Choroid plexus epithelial cell (primary cell): ENCODE measurements at places on chromosomes 6 and 20.

DNA sequence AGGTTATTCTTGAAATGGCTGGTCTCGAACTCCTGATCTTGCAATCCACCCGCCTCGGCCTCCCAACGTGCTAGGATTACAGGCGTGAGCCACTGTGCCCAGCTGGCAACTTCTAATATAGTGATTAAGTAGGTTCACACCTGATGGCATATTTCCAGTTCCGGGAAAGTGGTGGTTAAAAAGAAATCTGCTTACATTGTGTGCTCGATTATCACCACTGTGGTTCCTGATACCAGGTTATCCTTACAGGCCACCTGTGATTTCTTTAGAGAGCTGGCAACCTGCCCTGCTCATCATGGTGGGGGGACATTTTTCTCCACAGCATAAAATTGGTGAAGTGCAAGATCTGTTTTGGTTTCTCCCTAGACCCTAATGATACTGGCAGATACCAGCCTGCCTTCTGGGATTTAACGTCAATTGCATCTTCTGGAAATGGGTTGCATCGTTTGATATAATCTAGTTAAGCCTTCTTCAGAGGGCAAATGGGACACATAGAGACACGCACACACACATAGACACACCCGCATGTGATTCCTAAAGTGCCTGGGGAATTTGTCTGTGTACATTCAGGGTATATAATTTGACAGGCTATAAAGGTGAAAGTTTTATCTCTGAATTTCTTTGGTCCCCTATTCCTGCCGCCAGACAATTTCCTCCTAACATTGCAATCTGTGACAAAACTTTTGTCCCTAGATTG, 49.7 kb upstream of the CITED2 start:
- DNase-seq: no peak

- DNase-seq: no peak
Observed at GRCh38 chr20:23774081-23774480, 23.3 kb upstream of the CST1 start.

- peak; percentile 66 for DNase-seq
Observed at GRCh38 chr6:157528931-157529653, 148.1 kb downstream of the ZDHHC14 start.

- DNase-seq: no peak
Observed at GRCh38 chr6:150575836-150576235, 23.8 kb upstream of the PLEKHG1 start.

DNA sequence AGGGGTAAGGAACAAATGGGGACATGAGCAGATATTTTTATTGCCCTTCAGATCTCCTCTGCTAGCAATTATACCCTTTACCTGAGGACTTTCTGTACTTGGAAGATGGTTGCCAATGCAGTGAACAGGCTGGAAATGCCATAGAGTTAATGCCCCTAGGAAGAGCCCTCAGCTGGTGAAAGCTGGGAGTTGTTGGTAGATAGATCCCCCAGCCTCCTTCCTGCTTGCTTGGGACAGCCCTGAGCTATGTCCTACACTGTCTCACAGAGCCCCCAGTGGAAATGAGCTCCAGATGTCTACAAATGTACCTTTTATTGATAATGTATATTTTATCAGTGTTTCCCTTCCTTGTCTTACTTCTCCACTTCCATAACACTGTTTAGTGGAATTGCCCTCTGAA, 87.6 kb upstream of the PAK5 start:
- DNase-seq: no peak

GRCh38 chr6:166721576-166721975, 94.5 kb upstream of the RPS6KA2 start:
- DNase-seq: no peak

DNA sequence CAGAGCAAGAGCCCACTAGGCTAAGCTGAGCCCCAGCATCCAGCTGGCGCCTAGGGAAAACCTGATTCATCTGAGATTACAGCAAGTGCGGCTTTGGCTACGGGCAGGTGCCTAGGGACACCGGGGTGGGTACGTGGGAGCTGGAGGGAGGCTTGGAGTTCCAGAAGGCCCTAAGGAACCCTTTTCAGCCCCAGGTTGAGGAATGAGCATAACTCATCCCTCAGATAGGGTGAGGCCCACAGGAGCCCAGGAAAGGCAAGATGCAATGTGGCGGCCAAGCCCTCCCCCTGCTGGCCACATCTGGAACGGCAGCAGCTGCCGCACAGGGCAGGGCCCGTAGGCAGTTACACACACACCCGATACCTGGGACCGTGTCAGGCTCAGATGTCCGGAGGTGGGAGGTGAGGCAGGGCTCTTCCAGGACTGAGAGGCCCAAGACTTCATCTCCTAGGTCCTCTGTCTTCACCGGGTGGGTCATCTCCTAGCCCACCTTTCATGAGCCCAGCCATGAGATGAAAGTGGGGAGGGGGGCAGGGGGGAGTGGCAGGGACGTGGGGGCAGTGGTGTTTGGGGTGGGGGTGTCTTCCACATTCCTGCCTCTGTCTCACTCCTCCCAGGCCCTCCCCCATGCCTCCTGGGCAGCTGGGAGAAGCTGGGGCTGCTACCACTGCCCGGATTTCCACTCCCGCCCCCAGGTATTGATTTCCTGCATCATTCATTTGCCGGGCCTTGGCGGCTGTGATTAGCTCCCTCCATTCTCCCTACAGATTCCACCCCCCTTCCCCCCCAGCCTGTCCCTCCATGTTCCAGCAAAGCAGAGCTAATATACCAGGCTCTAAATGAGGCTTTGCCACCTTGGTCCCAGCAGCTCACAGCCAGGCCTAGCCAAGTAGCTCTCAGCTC, 5.5 kb downstream of the MDGA1 start:
- peak; percentile 69 for DNase-seq

- no peak for DNase-seq
Observed at GRCh38 chr6:45880159-45880558, 135.5 kb downstream of the CLIC5 start.

GRCh38 chr6:142551274-142551811, 249.5 kb downstream of the ADGRG6 start:
- DNase-seq: peak; percentile 11

- no peak for DNase-seq
Observed at GRCh38 chr6:65979120-65979519, 272.1 kb upstream of the EYS start.

- peak; percentile 96 for DNase-seq
Observed at GRCh38 chr20:11432407-11432806, 485.3 kb upstream of the BTBD3 start.

DNA sequence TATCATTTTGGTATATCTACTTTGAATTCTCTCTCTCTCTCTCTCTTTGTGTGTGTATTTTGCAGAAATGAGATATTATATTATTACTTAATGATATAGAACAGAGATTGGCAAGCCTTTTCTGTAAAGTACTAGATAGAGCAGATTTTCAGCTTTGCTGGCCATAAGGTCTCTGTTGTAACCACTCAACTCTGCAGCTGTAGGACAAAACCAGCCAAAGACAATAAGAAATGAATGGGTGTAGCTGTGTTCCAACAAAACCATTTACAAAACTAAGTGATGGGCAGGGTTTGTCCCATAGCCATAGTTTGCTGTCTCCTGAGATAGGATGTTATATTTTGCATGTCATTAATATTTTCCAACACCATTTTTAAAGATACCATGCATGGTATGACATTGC, 91.2 kb upstream of the TSHZ2 start:
- DNase-seq: no peak

- DNase-seq: peak; percentile 66
Observed at GRCh38 chr6:7124636-7125035, 16.9 kb downstream of the RREB1 start.

DNA sequence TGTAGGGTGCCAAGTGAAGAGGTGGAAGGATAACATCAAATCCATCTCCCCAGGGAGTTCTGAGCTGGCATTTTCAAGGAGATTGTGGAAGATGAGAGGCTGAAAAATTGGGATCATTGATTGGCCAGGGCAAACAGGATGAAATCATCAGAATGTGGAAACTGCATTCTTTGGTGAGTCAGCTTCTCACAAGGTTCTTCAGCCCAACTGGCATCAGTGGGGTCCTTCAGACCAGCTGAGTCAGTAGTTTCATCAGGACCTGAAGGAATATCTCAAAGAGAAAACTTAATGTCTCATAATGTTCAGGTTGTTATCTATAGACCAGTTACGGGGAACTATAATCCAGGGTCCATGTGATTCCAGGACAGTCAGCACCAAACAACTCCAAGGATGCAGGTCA, 195.8 kb downstream of the HAO1 start:
- DNase-seq: peak; percentile 85

DNA sequence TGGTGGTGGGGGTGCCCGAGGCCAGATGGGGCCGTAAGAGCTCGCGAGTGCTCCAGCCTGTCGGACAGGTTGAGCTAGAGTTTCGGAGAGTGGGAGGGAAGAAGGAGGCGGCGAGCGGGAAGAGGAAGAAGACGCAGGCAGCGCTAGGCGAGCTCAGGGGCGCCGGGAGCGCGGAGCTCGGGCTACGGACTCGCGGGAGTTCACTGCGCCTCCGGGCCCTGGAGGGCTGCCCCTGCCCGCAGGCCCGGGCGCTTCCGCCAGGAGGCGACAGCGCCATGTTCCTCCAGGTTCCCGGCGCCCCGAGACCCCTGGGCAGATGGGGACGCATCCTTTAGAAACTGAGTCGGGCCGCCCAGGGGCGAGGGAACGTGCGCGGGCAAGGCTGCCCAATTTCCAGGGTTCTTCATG, 984 bp downstream of the TFAP2C start:
- peak; percentile 83 for DNase-seq

GRCh38 chr6:13677878-13678254, 33.8 kb downstream of the RANBP9 start:
- no peak for DNase-seq

- peak; percentile 24 for DNase-seq
Observed at GRCh38 chr6:76774781-76775384, 688.4 kb downstream of the HTR1B start.

GRCh38 chr6:132669690-132670291, 10.8 kb upstream of the TAAR1 start:
- DNase-seq: peak; percentile 72

DNA sequence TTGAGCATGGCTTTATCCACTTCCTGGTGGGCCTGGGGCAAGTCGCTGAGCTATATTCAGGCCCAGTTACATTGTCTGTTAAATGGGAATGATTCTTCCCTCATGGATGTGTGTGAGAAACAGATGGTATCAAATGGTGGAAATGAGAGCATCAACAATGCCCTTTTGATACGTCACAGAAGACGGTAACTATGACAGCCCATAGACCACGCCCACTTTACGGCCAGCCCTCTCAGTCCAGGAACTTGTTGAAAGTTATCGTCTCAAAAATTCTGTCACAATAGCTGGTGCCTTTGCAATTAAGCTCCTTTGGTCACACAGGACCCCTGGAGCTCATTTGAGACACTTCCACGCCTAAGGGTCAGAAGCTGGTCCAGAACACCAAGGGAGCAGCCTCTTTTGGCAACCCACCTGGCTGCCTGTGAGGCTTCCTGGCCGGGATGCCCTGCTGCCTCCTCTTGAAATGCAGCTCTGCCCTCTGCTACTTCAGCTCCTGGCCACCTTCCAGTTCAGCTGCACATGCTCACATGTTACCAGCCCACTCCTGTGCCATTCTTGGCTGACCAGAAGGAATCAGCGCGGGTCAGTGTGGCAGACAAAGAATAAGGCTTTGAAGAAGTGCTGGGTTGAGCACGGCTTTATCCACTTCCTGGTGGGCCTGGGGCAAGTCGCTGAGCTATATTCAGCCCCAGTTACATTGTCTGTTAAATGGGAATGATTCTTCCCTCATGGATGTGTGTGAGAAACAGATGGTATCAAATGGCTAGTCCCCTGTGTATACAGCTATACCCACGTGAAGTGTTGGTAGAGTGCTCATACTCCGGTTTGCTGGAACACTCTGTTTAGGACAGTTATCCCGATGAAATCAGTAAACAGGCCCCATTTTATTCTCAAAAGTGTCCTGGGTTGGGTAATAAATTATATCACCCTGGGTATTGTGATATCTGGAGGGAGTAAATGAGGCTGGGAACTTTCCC, 199.2 kb upstream of the SUPT3H start:
- DNase-seq: no peak

DNA sequence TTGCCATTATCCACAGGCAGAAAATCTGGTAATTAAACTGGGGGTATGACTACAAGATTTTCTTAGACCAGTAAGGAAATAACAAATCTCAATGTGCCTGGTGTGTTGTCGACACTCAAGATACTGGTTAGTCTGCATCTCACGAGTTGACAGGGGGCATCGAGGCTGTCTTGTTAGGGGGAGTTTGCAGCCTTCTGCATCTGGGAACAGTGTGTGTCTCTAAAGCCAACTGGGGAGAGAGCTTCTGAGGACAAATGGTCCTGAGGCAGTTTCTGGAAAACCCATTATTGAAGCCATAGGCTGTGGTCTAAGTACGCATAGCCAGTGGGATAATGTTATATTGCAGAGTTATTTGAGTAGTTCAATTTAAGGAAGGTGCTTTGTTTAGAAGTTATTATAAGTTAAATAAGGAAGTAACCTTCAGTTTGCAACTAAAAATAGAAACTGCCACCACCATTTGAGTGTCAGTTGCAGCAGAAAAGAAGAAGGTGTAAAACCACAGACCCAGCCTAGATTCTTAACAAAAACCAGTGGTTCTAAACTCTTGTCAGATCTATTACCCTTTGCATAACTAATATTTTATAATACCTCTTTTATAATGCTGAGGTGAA, 15.4 kb upstream of the MAPK13 start:
- DNase-seq: no peak

DNA sequence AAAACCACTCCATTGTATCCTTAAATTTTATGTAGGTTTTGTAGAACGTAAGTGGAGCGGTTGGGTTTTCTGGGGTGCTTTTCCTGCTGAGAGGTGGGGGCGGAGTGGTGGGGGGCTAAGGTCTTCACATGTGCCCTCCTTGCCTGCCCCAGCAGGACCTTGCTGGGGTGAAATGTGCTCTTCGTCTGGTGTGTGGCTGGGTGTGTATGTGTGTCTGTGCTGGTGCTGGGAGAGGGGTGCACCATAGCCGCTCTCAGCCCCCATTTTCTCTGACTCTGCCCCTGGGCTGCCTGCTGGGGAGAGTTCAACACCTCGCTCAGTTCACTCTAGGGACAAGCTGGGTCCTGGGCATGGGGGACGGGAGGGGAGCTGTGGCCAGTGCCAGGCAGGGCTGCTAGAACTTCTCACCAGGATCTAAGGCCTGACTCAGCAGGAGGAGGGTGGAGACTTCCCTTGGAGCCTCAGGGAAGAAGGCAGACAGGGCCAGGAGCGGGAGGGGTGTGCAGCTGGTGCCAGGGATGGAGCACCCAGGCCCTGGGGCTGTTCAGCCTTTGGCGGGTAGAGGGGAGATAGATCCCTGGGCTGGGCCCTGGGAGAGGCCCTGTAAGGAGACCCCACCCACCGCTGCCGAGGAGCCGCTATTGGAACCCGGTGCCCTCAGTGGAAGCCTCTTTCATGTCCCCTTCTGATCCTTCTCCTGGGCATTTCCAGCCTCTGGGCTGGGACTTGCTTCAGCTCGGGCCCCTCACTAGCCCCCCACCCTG, 4.8 kb downstream of the SOX18 start:
- DNase-seq: peak; percentile 45
